ENCODE measurements at places on chromosomes 16 and 17.

- DNase-seq, result no peak
These were observed 356.2 kb downstream of the SEC14L1 start for GRCh38 chr17:77496831-77497577.

DNA sequence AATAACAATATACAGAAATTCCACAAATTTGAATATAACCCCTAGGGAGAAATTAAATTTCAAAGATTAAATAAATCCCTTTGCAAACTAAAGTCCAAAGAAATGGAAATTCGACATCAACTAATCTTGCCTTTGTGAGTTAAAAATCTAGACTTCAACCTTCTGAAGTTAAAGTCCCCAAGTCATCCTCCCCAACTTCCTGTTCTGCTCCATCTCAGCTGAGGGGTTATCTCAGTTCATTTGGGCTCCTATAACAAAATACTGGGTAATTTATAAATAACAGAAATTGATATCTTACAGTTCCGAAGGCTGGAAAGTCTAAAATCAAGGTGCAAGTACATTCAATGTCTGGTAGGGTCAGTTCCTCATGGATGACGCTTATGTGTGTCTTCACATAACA, 22.8 kb upstream of the KDM6B start:
- DNase-seq, result no peak

DNA sequence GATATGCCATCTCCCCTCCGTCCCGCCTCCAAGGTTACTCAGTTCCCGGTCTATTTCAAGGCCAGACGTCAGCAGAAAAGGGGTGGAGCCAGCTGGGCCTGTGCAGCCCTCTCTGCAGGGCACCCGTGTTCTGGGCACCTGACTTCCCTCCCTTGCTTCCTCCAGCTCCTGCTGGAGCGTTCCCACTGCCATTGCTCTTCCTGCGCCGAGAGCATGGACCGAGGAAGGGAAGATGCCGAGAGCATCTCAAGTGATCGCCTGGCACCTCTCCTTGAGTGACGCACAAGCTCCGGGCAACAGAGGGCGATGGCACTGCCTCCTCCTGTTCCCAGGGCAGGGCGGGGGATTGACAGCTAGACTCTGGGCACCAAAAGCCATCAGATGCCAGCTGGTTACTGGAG, 29.4 kb upstream of the NAT9 start:
- DNase-seq, result no peak

DNA sequence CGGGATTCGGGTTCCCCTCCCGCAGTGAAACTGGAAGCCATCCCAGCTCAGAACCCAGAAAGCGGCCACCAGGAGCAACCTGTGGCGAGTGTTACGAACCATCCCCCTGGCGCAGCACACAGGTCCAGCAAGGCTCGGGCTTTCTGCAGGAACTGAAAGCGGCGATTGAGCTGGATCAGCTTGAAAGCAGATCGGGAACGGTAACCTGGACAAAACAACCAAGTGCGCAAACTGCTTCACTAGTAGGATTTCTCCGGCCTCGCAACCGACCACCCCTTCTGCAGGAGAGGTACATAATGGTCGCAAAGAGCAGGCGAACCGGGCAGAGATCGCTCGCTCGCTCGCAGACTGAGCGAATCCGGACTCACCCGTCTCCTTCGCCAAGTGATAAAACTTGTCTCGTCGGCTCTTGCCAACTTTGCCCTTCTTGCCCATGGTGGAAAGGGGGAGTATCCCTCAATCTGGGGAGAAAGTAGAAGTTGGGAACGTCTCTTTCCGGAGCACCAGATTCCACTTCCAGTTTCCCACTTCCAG, 696 bp upstream of the PSMC5 start:
- DNase-seq, result no peak

GRCh38 chr17:29614349-29615047, 8.2 kb downstream of the CORO6 start:
- DNase-seq, result no peak

DNA sequence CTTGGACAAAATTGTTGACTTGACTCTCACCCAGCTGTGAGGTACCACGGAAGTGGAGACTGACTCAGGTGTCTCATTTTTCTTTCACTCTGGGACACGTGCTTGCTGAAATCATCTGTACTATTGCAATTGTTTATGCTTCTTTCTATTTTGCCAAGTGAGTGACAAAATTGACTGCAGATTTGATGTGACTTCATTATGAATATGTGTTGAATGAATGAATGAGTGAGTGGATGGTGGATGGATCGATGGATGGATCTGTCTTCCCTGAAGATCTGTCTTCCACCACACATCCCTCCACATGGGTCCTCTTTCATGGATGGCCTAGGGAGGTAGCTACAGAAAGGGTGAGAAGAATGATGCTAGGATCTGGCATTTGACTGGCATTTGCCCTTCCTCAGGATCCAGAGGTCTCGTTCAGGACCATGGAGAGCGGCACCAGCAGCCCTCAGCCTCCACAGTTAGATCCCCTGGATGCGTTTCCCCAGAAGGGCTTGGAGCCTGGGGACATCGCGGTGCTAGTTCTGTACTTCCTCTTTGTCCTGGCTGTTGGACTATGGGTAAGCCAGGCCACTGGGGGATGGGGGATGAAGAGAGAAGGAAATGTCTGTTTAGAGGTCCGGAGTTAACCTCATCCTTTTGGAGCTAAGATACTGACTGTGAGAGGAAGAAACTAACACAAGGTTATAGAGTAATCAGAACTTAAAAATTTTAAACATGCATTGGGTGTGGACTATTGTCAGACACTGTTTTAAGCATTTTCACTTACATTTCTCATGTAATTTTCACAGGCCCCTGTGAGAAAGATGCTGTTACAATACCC, 12.7 kb downstream of the SLC5A11 start:
- peak; percentile 39 for DNase-seq

Data from stimulated activated CD4-positive, alpha-beta T cell treated with anti-CD3 and anti-CD28 coated beads, Interleukin-4, amount 100 ng/mL, for 24 hours (primary cell).